ENCODE measurements at places on chromosomes 11 and 22.

DNA sequence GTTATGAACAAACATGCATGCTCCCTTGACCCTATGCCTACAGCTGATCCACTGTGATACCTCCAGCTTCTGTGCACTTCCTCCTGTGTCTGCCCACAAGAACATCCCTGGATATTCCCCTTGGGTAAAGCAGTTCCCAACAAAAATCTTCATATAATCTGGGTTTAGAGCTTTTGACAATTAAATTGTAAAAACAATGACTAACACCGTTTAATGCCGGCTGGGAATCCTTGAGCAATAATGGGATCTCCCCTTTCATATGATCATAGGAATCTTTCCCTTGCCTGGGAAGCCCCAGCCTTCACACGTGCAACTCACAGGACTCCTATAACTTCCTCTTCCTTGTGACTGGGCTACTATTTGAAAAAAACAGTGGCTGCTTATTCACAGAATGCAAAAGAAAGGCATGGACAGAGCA lies 6.3 kb upstream of the ZC3H12C start:
- peak; percentile 76 for DNase-seq

DNA sequence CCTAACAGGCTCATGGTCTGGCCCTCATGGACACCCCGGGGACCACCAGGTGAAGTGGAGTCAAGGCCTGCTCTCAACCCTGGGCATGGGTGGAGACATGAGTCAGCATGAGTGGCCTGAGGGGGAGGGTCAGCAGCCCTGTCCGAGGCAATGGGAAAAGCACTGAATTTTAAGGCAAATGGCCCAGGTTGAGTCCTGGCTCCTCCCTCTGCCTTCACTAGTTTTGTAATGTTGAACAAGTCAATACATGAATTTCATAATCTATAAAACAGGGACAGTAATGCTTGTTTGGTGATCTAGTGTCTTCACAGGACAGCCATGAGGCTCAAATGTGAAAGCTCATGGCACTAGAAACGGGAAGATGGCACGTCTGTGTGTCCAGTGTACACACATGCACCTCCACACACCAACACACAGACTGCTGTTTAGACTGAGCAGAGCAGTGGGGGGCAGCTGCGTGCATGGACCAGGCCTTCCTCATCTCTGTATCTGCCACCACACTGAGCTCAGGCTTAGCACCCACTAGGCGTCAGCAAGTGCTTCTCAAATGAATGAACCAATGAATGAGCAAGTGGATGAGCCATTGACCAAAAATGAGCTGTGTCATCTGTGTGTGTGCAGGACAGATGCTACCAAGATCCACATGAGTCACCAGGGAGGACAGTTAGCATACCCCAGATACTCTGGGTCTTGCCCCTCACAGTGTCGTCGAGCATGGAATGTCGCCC lies 63.4 kb downstream of the NRXN2 start:
- DNase-seq = peak; percentile 95

DNA sequence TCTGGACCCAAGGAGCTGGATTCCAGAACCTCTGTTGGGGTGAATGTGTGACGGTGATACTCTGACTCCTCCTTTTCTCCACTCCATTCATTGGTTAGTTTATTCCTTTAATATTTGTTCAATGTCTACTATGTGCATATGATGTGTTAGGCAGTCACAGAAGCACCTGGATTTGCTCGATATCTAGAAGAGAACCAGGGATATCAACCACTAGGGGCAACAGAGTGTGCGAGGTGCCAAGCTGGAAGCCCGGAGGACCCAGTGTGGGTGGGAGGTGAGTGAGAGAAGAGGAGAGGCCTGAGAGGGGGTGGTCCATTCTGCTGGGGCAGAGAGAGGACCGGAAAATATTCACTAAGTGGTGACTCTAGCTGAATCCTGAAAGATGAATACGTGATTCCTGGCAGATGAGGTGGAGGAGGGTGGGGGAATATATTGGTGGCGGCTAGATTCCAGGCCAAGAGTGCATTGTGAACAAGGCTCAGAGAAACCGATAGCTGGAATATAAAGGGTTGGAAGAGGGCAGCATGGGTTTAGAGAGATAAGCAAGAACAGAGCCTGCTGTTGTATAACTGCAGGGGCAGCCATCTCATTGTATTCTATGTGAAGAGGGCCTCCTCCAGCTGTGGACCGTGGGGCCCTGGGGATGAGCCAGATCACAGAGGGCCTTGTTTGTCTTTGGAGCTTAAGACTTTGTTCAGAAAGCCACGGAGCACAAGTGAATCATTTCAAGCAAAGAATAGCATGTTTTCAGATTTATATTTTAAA lies 6.9 kb upstream of the TIMP3 start:
- DNase-seq = no peak

- DNase-seq = no peak
Measured at GRCh38 chr11:20771026-20771425, 101.6 kb downstream of the NELL1 start.
